ENCODE measurements at places on chromosomes 5 and 9.

DNA sequence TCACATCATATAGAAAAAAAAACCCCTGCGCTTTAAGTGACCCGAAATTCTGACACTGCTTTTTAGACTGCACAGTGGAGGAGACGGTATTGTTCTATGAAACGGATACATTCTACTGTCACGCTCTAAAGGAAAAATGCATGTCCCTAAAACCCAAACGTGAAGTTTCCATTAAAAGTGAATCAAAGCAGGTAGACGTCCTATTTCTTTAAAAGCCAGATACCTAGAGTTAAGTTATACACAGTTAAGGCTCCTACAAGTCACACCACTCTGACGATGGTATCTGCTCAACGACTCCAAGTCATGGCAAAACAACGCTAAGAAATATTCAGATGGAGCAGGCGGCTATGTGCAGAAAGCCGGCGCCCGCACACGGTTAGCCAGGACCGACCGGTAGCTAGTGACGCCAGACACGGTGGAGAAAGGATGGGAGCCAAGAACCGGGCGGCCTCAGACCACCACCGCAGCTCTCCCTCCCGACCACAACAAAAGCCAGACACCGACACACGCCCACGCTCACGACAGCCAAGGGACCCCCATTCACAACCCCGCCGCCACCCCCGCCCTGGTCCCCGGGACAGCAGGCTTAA, 734 bp downstream of the SKP1 start:
- DNase-seq: no peak

DNA sequence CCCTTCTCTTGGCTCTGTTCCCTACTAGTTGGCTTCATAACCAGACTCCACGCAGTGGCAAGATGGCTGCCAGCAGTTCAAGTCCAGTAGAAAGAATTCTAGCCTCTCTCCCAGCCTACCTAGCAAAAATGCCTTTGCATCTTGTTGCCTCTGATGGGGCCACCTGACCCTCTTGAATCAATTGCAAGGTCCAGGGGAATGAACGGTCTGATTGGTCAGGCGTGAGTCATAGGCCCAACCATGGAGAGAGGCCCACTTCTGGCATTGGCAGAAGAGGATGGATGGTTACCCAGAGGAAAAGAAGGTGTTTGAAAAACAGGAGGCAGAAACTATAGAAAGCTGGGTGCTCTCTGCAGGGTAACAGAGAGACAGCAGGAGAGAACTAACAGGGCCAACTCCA, 622.6 kb downstream of the CCDC171 start:
- no peak for DNase-seq

- no peak for DNase-seq
Observed at GRCh38 chr5:14399054-14399692, 182.4 kb upstream of the OTULINL start.

GRCh38 chr9:131272212-131272611, 4.1 kb downstream of the FAM78A start:
- DNase-seq: no peak

GRCh38 chr9:21709464-21710058, 92.9 kb upstream of the MTAP start:
- no peak for DNase-seq

GRCh38 chr9:83130541-83130940, 67.6 kb upstream of the RASEF start:
- DNase-seq: no peak

GRCh38 chr9:101737705-101738565, 512 bp downstream of the GRIN3A start:
- DNase-seq: no peak

DNA sequence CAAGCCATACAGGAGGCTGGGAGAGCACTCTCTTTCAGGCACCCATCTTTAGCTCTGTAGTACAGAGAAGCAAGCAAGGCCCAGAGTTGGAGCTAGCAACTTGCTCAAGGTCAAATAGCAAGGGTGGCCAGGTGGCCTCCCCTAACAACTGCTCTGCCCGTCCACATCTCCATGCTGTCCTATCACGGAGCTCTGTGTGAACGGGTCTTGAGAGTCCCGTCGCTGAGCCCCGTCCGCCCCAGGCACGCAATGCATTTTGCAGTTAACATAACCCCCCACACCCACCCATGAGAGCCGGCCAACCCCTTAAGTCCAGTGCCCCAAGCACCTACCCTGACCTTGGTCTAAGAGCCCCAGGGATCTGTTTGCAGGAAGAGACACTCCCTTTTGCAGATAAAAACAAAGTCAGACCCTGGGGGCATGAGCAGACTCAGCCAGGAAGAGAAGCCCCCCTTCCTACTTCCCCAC, 1.5 kb downstream of the RNF44 start:
- no peak for DNase-seq

- DNase-seq: no peak
Observed at GRCh38 chr9:78278177-78278777, 18.6 kb upstream of the PSAT1 start.

GRCh38 chr5:163822548-163822947, 317.1 kb downstream of the MAT2B start:
- no peak for DNase-seq

GRCh38 chr5:148732692-148733091, 78.4 kb upstream of the HTR4 start:
- no peak for DNase-seq

DNA sequence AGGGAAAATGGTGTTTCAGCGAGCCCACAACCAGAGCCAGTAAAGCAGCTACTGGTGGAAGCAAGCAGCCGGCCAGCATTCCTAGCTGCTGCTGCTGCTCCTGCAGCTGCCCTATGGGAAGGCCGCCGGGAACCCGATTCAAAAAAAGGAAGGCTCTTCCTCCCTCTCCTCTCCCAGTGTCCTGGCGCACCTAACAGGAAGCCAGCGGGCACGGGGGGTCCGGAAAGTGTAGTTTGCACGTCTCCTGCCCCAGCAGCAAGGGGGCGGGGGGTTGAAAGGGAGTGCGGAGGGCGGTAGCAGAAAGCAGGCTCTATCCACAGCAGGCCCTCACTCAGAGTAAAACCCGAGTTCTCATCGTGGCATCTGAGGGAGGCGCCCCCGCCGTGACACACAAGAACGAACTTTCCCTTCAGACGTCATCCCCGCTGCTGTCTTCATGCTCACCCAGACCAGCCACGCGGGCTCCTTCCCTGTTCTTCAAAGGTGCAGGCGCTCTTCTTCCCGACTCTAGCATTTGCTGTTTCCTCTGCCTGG, 16.5 kb downstream of the GRXCR2 start:
- no peak for DNase-seq

- peak; percentile 39 for DNase-seq
Observed at GRCh38 chr5:127072861-127073846, at the start of gene C5orf63. Gene C5orf63, minus strand, starts transcription at chr5:127073502. Its CDS starts 14,507 bp downstream, at chr5:127058995.

- DNase-seq: no peak
Observed at GRCh38 chr9:125438506-125439433, 177.1 kb downstream of the GAPVD1 start.

DNA sequence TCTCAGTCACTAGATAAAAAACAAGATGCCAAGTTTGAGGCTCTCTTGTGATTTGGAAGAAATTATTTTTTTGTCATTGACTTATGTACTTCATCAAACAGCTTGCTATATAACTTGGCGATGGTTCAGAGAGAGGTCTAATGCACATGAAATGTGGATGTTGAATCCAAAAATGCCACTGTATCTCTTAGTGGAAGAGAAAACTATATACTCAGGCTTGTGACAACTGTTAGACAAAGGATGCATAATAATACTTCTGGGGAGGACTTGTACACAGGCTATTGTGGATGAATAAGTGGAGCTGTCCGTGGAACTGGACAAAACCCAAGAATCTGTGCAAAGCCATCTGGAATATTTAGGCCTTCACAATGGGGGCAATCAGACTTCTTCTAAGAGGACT, 162.9 kb upstream of the NMUR2 start:
- no peak for DNase-seq

- DNase-seq: no peak
Observed at GRCh38 chr9:99594056-99594780, 227.5 kb upstream of the NR4A3 start.

DNA sequence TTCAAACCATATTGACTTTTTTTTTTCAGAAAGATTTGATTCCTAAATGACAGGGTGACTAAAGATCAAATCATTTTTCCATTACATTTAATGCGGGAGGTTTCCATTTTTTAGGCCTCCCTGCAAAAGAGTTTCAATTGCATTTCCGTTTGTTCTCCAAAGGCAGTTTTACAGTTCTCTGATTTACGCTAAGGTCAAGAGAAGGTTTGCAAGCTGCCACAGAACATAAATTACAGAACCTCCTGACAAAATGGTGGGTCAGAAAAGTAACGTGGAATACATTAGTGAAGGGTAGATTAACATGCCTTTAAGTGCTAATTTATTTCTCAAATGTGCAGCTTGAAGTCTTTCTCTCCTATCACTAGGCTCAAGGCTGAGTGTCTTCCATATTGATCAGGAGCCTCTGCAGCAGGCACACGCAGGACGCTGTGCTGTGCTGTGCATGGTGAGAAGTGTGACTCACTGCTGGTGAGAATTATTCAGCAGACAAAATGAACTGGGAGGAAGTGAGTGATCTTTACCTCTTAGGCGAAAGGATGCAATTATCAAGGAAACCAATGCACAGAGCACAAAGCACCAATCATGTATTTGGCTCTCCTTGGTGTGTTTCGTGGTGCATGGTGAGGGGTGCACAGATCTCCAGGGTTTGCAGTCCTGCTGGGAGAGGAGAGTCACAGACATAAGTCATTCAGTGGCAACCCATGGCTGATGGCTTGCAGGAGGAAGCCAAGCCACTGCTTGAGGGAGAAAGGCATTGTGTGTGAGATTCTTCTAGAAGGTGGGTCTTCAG, 136.3 kb downstream of the TENT4A start:
- DNase-seq: no peak

GRCh38 chr9:70829591-70830265, 291.7 kb downstream of the TRPM3 start:
- no peak for DNase-seq

DNA sequence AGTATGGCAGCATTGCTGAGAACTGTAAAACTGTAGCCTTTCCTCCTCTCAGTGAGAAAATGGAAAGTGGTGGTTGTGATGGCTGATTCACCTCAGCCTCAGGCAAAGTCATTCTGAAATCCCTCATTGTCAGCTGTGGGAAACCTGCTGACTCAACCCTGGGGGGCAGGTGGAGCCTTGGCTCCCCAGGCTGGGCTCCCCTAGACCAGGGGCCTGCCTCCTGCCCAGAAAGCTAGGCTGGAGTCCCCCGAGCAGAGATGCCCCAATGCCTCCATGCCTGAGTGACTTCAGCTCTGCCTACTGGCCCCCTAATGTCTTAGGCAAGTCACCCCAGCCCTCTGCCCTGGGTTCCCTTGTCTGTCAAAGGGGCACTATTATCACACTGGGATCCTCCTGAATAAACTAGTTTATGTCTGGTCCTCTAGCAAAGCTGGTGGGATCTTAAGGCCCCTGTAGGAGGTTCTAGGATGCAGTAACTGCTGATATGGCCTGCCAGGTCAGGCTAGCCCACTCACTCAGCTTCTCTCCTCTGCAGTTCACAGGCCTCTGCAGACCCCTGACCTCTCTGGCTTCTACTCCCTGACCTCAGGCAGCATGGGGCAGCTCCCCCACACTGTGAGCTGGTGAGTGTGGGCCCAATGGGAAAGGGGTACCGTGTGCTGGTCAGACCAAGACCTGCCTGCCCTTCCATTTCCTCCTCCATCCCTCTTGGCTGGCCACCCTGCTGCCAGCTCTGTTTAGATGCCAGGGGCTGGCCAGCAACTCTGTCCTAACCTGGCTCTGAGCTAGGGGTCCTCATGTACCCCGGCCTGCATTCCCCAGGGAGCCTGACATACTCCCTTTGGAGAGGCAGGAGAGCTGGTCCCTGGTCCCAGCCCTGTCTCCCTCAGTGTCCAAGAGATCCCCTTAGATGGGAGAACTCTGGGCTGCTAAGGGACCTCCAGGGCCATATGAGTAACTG, 24.2 kb downstream of the TCF7 start:
- no peak for DNase-seq

- DNase-seq: no peak
Observed at GRCh38 chr9:133379153-133380086, 3.3 kb downstream of the STKLD1 start.

DNA sequence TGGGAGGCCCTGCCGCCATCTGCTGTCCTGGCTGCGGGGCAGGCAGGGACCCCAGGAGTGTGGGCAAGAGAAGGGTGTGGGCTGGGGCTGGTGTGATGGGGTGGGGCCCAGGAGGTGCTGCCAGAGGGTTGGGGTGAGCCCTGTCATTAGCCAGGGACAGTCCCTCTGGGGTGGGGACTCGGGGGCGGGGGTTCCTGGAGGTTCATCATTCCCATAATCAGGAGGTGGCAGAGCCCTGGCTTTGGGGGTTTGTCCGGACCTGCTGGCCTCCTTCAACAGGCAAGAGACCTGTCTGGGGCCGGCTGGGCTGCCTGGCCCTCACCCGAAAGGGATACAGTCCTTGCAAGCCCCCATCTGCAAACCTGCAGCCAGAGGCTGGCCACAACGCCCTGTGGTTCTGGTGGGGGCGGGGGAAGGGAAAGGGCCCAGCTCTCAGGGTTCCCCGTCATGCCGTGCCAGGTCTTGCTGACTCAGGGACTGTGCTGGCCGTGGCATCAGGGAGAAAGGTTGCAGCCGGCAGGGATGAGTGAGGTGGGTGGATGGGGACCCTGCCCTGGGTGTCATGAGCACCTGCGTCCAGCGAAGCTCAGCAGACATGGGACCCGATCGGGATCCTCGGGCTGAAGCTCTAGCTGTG, 65.2 kb downstream of the MRPL36 start:
- DNase-seq: no peak

- DNase-seq: no peak
Observed at GRCh38 chr9:35962126-35962906, 4.4 kb upstream of the OR2S2 start.

GRCh38 chr5:10518347-10518746, 45.5 kb upstream of the ANKRD33B start:
- no peak for DNase-seq

DNA sequence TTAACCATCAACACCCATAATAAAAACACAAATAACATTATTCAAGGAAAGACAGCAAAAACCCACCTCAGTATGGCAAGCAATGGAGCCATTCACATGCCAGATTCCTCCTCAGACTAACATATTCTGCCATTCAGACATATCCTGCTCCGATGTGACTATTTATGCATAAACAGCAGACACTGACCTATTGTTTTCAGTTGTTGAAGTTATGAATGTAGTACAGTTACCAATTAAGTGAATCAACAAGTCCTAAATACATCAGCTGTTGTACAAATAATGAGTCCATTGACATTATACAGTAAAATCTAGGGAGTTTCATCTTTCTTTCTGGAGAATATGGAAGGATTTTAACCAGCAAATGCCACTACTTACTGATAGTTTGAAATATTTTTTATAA, 131.7 kb downstream of the DENND1A start:
- DNase-seq: no peak

- no peak for DNase-seq
Observed at GRCh38 chr9:29796291-29796952, 2223.1 kb upstream of the C9orf72 start.

- no peak for DNase-seq
Observed at GRCh38 chr9:114911167-114911821, 19.1 kb downstream of the TNFSF8 start.

- no peak for DNase-seq
Observed at GRCh38 chr5:170145462-170145861, 39.8 kb downstream of the FOXI1 start.

- DNase-seq: no peak
Observed at GRCh38 chr9:124079176-124079925, 67.8 kb downstream of the LHX2 start.

GRCh38 chr9:19430201-19430760, 21.5 kb downstream of the ACER2 start:
- DNase-seq: no peak

Measured in activated CD8-positive, alpha-beta memory T cell treated with anti-CD3 and anti-CD28 coated beads for 1 hour (primary cell).